Pancreas (tissue), 10 donors: ENCODE measurements at places on chromosomes 5 and 9. TPM values are rescaled to one million over a fixed set of nuclear protein-coding genes. Genes with fewer than 3 reads are reported as not detected.

DNA sequence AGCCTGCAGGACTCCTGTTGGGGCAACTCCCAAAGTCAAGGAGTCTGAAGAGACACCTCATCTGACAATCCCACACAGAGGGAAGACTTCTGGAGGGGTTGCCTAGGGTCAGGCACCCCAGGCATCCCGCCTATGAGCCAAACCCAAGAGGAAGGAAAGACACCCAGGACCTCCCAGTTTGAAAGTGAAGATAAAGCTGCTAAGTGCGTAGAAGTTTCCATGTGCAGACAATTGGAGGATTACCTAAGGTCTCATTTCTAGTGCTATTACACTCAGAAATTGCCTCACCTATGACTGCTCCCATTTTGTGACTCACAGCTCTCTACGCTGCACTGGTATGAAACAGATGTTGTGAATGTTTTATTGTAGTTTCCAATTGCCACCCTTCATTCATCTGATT is 322.9 kb downstream of the SLIT3 start:
- no peak for DNase-seq

DNA sequence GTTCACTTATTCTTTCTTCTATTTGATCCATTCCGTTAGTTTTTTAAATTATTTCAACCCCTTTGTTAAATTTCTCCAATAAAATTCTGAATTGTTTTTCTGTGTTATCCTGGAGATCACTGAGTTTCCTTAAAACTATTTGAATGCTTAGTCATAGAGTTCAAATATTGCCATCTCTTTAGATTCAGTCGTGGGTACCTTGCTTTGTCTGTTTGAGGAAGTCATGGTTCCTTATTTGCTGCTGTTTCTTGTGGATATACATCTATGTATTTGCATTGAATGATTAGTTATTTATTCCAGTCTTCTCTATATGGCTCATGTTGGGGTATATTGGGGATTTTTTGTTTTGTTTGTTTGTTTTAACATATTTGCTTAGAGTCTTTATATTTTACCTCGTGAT is 80.6 kb downstream of the HINT1 start:
- DNase-seq, result no peak

DNA sequence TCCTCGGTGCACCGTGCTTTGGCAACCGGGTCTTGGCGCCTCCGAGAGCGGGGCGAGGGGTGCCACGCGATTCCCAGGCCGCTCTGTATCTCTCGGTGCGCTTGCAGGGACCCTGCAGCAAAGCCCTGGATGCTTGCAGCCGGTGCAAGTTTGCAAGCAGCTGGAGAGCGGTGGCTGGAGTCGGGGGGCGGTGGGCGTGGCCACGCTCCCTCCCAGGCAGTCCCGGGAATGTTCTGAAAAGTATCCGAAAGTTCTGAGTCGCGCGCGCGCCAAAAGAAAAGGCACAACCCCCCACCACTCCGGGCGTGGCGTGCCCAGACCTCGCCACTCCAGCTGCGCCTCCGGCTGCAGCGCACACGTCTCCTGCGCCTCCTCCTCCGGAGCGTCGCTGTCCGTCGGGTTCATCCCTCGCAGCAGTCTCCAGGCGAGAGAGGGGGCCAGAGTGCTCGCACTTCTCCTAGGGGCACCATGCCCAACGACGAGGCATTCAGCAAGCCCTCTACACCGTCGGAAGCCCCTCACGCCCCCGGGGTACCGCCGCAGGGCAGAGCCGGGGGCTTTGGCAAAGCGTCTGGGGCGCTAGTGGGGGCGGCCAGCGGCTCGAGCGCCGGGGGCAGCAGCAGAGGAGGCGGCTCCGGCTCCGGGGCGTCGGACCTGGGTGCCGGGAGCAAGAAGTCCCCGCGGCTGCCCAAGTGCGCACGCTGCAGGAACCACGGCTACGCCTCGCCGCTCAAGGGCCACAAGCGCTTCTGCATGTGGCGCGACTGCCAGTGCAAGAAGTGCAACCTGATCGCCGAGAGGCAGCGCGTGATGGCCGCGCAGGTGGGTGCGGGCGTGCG is at the start of gene DMRT1:
TSS of gene DMRT1 (plus strand) at position 327 of the 839 bp plus-strand sequence. CDS start at position 469, 142 bp downstream.
- DNase-seq, result no peak

GRCh38 chr9:2198956-2199635 is 183.9 kb downstream of the SMARCA2 start:
- DNase-seq, result no peak

DNA sequence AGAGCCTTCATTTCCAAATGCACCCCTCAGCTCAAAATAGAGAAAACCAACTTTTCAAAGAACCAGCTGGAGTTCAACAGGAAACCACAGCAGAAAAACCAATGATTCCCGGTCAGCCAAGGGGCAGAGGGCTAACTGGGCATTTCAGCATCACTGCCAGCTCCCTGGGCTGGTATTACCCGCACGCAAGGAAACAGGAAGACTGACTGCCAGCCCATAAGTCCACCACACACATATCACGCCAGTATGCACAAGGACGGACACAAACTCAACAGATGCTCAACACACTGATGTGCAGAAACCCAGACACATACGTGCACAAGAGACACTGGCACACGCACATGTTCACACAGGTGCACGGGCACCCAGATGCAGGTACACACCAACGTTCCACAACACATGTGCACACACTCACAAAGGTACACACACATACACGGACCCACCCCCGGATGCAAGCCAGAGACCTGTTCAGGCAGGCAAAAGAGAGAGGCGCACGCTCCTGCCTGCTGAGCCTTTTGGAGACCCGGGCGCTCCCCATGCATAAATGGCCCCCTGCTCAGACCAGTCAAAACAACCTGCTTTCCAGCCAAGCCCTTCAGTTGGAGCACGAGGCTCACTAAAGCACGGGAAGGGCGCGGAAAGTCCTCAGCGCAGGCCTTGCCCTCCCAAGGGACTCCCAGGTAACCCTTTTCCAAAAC is 2.1 kb downstream of the ADAMTS2 start:
- DNase-seq, result no peak

DNA sequence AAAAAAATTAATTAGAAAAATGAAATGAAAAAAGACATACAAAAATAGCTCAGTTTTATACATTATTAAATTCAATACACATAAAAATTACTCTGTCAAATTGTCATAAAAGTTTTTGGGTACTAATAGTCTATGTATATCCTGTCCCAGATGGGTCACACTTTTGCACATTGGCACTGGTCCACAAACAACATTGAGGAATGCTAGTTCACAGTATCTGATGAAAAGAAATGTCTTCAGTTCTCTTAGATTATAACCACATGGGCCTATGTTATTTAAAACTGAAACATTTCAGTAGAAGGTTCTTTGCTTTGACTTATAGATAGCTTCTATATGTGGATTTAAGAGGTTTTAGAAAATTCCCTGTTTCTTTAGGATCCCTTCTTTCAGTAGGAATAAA is 39.8 kb downstream of the LNPEP start:
- no peak for DNase-seq

- no peak for DNase-seq
These were observed 48.0 kb downstream of the HAPLN1 start for GRCh38 chr5:83672646-83673045.

DNA sequence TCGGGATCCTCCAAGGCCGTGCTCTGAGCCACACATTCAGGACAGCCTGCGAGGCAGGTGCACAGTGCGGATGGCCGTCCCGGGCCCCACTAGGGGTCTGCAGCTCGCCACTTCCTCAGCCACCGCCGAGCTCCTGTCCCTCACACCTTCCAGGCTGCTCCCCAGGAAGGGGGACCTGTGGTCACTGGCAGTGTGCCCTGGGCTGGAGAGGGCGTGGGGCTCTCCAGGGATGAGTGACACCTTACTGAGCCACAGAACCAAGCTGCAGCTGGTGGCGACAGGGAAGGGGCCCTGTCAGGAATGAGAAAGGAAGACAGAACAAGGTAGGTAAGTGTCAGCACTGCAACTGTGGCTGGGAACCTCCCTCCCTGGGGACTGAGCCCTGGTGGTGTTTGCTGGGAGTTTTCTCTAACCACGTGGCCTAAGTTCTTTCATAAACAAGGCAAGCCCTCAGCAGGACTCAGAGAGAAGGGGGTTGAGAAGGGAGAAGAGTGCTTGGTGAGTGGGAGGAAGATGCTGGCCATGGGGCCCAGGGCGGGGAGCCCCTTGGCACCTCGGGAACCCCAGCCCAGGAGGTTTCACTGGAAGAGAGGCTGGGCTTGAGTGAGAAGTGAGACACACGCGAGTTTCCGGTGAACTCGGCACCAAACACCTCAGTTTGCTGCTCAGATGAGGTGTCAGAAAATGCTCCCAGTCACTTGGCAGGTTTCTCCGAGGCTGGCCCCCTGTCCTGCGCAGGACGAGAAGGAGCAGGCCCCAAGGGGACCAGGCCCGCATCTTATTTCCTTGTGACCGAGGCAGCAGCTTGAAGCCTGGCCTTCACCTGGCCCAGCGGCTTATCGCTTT is 5.2 kb downstream of the IL13 start:
- no peak for DNase-seq

DNA sequence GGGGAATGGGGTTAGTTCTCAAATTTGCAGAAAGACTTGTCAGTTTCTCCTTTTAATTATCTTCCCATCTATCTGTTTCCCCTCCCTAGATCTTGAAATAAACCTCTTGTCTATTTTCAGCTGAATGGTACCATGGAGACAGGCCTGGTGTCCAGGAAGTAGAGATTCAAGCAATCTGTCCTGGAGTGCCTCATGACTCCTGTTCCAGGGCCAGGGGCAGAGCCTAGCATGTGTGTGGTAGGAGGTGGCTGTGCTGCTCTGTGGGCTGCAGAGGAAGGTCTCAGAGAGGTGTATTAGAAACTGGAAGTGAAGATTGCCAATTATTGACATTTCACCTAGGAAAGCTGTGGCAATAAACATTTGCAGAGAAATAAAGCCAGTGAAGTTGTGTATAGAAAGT is 175.8 kb upstream of the ATP10B start:
- DNase-seq, result no peak

- DNase-seq, result no peak
These were observed 96.1 kb upstream of the NR3C1 start for GRCh38 chr5:143499480-143500114.

DNA sequence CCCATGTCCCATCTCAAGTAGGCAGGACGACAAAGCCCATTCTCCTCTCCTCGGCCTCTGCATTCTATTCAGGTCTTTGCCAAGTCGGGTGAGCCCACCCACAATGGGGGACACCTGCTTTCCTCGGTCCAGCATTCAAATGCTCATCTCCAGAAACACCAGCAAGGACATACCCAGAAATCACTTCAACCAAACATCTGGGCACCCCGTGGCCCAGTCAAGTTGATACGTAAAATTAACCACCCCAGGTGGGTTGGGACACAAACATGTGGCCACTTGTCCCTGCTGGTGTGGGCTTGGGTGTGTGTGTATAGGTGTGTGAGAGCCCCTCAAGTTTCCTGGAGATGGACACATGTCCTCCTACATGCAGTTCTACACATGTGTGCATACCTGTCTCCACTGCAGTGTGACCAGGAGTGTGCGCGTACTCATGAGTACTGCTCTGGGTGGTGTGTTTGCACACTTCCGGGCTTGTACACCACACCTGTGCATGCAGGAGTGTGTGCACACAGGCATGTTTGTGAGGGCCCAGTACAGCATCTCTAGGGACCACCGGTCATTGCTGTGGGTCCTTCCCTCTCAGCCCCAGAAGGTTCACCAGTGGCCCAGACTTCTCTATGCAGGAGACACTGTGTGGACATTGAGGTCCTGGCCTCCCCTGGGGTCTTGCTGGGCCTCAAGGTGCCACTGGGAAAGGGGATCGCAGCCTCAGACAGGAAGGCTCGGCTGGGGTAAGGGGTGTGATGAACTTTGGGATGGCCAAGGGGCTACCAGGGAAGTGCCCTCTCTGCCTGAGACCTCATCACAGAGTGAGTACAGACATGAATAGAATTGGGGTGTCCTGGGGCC is 35.4 kb upstream of the RXRA start:
- DNase-seq, result no peak

DNA sequence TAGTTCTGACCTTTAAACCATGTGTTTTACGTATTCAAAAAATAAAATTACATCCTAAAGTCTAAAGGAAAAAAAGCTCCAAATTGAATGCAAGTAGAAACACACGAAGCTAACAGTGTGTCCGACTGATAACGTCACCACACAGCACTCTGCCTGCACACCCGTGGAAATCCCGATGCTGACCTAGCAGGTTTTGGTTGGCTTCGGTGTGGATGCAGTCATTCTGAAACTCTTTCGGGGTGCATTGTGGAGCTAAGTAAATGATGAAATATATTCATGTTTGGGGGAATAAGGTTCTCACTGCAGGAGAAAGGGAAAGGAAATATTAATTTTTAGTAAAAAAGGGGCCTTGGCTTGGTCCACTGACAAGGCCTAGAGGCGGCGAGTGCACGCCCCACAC is 2.0 kb downstream of the RASGEF1C start:
- DNase-seq, result no peak

- no peak for DNase-seq
These were observed 202.1 kb downstream of the FBXL7 start for GRCh38 chr5:15702102-15702501.

DNA sequence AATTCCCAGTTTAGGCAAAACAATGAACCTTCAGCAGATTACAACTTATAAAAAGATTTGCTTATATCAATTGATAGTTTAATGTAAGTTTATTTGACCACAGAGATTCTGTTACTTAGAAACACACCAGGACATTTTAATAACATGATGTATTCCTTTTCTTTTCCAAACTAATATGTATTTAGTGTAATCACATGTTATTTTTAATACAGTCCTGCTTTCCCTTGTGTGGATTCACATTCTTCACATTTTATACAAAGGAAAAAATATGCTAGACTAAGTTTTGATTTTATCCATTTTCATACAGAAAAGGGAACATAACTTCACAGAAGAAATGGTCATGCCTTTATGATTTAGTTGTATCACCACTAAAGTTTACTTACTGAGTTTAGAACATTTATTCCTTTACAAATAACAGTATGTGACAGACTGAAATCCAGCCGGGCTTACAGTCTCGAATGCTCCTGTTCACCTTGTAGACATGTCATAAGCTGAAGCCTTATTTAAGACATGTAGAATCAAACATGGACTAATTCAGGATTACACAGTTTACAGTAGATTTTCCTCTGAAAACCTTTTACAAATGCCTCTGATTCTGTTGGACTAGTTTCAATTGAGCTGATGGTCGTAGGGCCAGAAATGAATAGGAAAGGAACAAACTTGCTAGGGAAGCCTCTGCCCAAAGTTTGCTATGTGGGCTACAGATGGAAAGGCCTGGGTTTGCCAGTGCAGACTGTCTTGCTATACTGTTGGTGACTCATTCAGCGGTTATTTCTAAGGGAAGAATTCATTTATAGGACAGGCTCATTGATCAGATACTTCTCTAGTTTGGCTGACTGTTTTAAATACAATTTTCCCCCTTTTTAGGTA is 6.6 kb upstream of the ASPN start:
- no peak for DNase-seq

Gene SPINK6
- not detected for total RNA-seq

Gene COL5A1
- 62.8 TPM for total RNA-seq
